ENCODE measurements at places on chromosomes 2 and 18.

DNA sequence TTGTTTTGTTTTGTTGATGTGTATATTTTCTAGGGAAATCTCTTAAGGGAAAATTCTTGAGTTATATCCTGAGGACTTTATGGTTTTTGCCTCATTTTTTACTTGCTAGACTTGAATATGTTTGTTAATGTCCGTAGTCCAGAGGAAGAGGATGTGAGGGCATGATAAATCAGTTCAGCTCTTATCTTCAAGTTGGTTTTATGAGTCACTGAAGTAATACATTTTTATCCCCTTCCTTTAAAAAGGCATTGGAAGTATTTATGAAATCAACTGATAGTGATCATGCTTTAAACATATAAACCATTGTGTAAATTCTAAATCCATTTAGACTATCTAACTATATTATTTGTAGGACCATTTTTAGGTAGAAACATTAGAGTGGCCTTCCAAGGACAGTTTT, 43.9 kb upstream of the CYBRD1 start:
- DNase-seq, result no peak

GRCh38 chr2:1047485-1047884, 96.8 kb downstream of the SNTG2 start:
- DNase-seq, result no peak

DNA sequence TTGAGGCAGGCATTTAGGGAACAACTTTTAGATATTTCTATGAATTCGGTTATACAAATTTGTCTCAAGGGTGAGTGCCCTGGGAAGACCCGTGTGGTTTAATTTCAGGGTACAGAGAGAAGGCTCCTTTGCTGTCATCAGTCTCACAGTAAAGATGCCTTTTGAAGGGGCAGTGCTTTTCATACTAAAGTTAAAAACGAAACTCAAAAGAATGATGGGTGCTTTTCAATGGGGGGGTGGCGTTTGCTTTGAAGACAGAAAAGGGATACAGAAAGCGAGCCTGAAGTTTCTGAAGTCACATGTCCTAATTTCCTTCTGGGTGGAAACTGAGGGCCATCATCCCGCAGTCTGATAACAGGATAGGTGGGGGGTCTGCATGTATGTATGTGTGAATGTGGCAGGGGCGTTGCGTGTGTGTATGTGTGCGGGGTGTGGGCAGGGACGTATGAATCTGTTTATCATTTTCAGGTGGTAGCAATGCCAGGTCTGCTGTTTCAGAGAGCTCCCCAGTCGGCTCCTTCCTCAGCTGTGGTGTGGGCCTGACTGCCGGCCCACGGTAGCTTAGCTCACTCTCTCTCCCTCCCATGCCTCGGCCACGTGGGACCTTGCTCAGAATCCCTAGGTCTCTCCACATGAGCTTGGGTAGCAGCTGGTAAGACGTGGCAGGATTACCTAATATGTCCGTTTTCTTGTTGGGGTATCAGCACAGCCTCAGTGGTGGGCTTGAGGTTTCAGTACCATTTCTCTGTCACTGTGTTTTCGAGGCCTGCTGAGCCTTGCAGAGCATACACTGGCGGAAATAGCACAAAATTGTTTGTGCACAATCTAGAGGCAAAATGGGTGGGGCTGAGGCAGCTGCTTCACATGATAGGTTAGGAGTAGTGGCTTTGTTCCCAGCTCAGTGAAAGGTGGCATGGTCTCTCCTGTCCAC, 32.7 kb downstream of the ARHGAP25 start:
- DNase-seq, result no peak

DNA sequence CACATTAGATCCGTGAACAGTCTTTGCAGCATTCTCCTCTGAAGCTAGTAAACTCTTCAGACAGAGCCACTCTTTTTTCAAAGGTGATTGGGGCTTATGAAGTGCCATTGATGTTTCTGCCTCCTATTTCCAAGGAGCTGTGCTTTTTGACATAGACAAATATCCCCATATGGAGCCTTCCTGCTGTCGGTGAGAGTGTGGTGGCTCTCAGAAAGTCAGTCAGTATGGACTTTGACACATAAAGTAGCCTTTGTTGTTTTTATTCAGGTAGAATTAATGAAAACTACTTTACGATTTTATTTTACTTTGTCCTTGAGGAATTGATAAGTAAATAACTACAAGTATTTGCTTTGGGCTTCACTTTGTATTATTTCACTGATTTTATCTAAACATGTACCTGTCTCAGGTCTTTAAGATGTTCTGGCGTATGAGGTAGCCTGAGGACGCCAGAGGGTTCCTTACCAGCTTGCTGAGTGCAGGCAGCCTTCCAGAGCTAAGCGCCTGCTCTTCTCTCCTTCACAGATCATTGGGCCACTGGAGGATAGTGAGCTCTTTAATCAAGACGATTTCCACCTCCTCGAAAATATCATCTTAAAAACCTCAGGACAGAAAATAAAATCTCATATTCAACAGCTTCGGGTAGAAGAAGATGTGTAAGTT, 69.7 kb downstream of the UGGT1 start:
- no peak for DNase-seq

- no peak for DNase-seq
Measured at GRCh38 chr2:172426635-172427255, 641 bp upstream of the ITGA6 start.

GRCh38 chr2:182064019-182064778, 78.5 kb downstream of the PPP1R1C start:
- DNase-seq, result no peak

DNA sequence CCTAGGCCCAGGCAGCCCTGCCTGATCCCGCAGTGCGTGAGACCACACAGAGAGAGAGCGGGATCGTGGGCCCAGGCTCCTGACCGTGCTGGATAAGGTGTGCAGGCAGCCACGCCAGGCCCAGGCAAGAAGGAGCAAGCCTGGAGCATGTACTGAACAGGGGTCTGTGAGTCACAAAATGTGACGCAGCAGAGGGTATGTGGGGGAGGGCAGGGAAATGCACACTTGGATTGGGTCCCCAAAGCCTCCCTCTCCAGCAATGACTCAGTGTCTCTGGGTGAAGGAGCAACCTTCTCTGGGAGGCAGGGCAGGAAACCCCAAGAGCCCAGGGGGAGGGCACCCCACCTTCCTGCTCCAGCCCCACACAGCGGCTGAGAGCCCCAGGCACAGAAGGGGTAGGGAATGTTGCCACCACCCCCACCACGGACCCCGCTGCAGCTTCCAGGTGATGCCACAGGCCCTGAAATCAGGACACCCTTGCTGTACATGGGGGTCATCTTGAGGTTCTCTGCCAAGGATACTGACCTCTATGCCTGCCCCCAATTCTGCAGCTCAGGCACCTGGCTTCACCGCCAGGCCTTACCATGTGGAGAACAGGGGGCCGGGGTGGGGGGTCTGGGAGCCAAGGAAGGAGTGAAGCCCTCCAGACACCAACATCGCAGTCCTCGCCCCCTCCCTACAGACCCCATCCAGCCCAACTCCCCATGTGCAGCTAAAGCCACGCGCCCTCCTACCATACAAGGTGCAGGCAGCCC, 1.3 kb upstream of the GPC1 start:
- DNase-seq, result no peak

- no peak for DNase-seq
Measured at GRCh38 chr2:159111346-159111927, 143.0 kb downstream of the TANC1 start.

- no peak for DNase-seq
Measured at GRCh38 chr2:7427293-7428060, 510.3 kb downstream of the RNF144A start.

- no peak for DNase-seq
Measured at GRCh38 chr2:126359494-126359893, 296.5 kb upstream of the GYPC start.

GRCh38 chr18:849021-849420, 37.0 kb upstream of the YES1 start:
- DNase-seq, result no peak

DNA sequence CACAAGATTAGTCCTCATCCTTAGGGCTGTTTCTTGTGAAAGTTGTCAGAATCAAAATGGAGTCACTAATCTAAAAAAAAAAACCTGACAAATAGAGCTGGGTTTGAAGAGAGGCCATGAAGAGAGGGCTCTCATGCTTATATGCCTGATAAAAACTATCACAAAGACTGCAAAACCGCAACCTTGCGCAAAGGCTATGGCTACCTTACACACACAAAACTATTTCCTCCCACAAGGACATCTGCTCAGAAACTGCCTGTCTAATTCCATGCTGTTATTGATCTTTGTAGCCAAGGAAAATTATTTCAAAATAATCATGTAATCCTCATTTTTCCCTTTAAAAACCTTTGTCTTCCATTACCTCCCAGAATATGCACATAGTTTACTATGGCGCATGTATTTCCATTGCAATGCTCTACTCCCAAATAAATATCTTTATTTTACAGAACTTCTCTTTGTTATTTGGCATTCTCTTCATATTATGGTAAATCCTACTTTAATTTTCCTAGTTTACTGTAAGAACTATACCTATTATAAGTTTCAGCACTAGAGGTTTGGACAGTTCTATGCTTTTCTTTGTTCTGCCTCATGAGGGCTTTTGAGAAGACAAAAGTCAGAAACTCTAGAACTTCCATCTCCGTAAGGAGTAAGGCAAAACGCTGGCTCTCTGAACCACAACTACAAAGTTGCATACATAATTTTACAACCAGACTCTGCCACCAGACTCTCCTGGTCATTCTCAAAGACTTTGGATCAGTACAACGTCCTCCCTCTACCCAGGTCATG, 9.6 kb upstream of the DPYSL5 start:
- no peak for DNase-seq

DNA sequence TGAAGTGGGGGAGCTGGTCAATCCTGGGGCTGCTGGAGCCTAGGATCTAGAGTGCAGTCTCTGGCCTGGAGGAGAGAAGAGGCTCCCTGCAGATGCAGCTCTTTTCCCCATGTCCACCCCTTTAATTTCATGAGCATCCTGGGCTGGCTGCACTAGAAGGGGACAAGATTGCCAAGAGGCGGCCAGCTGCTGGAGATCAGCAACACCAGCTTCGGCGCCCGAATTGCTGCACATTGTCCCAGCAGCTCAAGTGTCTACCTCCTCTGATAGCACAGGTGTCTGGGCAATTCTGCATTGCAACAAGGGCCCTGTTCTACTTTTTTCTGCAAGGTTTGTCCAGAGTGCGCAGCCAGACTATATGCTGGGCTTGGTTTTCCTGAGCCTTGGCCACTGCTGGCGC, 125.7 kb downstream of the AGAP1 start:
- no peak for DNase-seq

GRCh38 chr18:78487649-78488048, 492.0 kb upstream of the SALL3 start:
- DNase-seq, result no peak

DNA sequence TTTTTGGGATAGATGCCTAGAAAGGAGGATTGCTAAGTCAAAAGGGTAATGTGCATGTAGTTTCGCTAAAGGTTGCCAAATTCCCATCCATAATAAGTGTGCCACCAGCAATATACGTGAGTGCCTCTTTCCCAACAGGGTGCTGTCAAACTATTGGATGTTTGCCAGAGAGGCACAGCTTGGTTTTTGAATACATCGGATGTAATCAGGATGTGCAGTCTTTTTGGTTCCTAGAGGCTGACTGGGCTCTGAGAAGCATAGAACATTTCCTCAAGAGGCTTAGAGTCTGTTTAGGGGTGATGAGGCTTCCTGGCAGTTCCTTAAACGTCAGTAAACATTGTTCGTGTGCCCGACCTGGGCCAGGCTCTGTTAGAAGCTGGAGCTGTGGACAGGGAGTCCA, 28.0 kb downstream of the AGAP1 start:
- DNase-seq, result no peak

DNA sequence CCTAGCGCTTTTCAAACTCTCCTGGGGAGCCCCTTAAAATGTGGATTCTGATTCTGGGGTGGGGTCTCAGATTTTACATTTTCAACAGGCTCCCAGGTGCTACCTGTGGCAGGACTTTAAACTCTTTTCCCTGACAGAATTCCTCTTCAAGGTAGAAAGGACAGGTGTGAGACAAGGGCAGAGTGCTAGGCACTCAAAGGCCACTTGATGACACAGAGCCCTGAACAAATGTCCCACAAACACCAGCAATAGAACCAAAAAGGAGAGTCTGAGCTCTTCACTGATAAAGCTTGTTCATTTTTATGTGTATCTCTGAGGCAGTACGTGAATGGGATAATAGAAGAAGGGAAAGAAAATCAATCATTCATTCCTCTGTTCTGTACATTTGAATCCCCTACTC, 77.7 kb upstream of the PELI1 start:
- no peak for DNase-seq

- DNase-seq, result no peak
Measured at GRCh38 chr2:207138627-207139297, 27.0 kb downstream of the KLF7 start.

- no peak for DNase-seq
Measured at GRCh38 chr2:151305129-151305691, 15.7 kb upstream of the NMI start.

GRCh38 chr2:239917957-239918481, 107.1 kb downstream of the NDUFA10 start:
- DNase-seq, result no peak

GRCh38 chr2:206396211-206396610, 47.1 kb upstream of the ADAM23 start:
- no peak for DNase-seq

DNA sequence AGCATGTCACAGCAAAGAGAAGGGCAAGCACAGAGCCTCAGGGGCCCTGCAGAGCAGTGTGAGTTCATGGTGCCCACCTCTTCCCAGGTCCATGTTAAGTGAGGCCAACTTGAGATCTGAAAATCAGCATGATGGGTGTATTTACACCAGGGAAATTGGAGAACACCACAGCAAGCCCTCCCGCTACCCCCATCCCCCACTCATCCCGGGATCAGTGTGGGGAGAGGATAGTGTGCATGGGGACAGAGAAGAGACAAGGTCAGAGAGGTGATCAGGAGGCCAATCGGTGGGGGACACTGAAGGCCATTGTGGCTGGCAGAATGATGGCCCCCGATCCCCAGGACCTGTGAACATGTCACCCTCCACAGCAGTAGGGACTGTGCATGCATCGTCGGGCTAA, 54.7 kb downstream of the PTGR3 start:
- no peak for DNase-seq

- no peak for DNase-seq
Measured at GRCh38 chr2:206225435-206226232, 48.8 kb upstream of the ZDBF2 start.

GRCh38 chr2:201126308-201127151, 10.6 kb downstream of the CFLAR start:
- DNase-seq, result no peak

- DNase-seq, result no peak
Measured at GRCh38 chr18:3397031-3397750, 52.8 kb upstream of the TGIF1 start.

DNA sequence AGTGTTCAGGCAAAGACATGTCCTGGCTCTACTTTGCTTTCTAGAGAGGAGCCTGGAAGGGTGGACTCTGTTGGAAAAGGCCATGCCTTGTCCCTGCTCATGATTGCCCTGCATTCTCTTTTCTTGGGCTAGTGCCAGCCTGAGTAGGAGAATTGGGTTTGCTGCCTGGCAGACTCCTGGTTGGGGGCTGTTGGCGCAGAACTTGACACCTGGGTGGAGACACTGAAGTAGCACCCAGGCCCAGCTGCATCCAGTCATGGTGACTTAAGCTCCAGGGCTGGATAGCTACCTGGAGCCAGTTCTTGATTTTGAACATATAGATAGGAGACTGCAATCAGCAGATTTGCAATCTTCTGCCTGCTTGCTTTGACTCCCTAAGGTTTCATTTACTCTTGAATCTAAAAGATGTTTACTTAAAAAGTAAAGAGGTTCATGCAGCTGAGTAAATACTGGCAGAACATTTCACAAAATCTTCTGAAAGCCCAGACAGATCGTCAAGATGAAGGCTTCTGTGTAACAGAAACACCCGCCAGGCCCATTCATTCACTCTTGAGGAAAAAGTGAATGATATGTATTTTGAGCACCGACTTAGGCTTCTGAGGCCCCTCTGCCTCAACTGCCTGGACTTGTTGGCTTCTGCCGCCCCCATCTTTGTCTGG, 38.0 kb upstream of the YWHAQ start:
- no peak for DNase-seq

Measured in stimulated activated CD4-positive, alpha-beta T cell treated with anti-CD3 and anti-CD28 coated beads, Interleukin-12 subunit alpha, Interleukin-12 subunit beta, amount 100 ng/mL, for 24 hours (primary cell).